Uterus (tissue), 4 donors: ENCODE measurements at places on chromosomes 11 and 22. TPM values are rescaled to one million over a fixed set of nuclear protein-coding genes. Genes with fewer than 3 reads are reported as not detected.

SCO2 gene
- 3.9 TPM for total RNA-seq

DNA sequence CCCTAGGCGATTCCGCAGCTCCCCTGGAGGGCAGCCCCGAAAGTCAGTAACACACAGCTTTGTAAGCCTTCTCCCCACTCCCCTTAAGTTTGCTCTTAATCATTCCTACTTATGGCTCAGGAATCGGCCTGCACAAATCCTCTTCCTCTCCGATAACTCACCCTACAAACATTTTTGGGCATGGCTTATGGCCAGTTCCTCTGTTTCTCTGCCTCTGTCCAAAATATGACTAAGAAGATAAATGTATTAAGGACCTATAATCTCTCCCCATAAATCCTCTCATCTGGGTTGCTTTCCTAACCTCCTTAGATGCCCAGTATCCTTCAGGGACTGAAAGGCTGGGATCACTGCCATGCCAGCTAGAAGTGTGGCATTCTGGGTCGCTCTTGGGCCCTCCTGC, 41.0 kb downstream of the PAMR1 start:
- H3K4me3 ChIP-seq = no peak overlapping the region
- no peaks in the 10 kb centered on the region for H3K4me1 ChIP-seq
- no peaks in the 10 kb centered on the region for H3K27me3 ChIP-seq
- H3K27ac ChIP-seq = no peak overlapping the region
- no peak for DNase-seq

DNA sequence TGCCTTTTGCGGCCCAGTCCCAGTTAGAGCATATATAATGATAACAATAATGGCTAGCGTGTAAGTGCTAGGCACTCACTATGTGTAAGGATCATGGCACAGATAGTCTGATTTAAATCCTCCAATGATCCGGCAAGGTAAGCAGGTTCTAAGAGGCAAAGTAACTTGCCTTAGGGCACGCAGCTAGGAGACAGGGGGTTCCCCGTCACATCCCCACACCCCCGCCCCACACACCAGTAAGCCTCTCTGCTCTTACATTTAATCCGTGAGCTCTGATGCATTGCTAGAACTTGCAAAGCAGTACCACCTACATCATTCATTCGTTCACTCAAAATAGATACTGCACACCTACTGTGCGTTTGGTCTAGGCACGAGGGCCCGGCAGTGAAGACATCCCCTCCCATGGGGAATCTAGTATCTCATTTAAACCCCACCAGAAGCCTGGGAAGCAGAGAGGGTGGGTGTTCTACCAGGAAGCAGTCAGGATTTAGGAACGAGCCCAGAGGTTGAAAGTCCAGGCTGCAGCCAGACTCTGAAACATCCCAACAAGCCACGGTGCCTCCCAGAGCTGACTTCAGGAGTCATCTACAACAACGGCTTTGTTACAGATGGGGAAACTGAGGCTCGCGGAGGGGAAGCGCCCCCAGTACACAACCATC, 20.6 kb downstream of the TMPRSS6 start:
- H3K4me1 ChIP-seq = no peaks in the 10 kb centered on the region
- DNase-seq = no peak
- no peak overlapping the region for H3K27ac ChIP-seq
- H3K4me3 ChIP-seq = no peak overlapping the region
- no peaks in the 10 kb centered on the region for H3K27me3 ChIP-seq
- H3K36me3 ChIP-seq = no peaks in the 10 kb centered on the region

DNA sequence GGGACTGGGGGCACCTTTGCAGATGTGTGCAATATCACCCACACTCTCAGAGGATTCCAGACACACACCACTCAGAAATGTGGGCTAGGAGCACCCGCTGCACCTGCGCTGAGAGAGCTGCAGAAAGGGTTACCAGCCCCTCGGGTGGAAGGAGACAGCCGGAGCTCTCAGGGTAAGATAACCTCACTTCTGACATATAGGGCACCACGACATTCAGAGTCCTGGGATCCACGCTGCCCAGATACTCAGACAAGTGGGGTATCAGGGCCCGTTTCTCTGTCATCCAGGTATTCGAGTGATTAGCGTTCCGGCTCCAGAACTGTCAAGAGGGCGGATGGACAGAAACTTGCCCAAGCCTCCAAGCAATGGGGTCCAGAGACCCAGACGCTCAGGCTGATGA, 6.2 kb upstream of the SYT8 start:
- no peaks in the 10 kb centered on the region for H3K4me1 ChIP-seq
- no peaks in the 10 kb centered on the region for H3K27me3 ChIP-seq
- no peak overlapping the region for H3K4me3 ChIP-seq
- no peak overlapping the region for H3K27ac ChIP-seq
- no peaks in the 10 kb centered on the region for H3K36me3 ChIP-seq

GRCh38 chr11:116874251-116874650, 36.8 kb upstream of the APOA1 start:
- H3K4me3 ChIP-seq = no peak overlapping the region
- no peaks in the 10 kb centered on the region for H3K36me3 ChIP-seq
- no peaks in the 10 kb centered on the region for H3K4me1 ChIP-seq
- DNase-seq = no peak

DNA sequence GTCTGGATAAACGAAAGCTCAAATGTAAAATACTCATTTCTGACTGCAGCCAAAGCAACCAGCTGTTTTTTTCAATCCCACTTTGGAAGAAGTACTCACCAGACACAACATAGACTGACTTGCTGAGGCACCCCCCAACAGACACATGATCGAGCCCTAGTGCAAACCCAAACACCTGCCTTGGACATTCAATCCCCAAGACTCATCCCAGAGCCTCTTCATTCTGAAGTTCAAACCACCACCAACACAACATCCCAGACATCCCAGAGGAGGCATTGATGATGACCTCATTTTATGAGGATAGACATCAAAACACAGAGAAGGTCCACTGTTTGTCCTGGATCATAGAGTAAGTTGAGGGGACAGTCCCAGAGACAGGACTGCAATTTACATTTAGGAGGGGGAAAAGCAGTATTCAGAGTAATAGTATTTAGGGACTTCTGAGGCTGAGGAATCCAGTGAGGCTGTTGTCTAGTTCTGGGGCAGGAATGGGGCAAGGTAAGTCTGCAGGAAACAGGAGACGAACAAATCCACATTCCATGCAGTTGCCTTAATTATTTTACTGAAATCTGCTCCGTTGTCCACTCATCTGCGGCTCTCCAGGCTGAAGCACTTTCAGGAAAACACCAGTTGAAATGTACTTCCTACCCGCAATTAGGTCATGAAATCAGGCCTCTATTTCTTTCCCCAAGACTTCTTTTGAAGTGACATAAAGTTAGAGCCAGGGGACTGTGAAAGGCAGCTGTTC, 54.8 kb downstream of the CLPB start:
- DNase-seq = no peak
- H3K4me1 ChIP-seq = no peaks in the 10 kb centered on the region
- H3K27ac ChIP-seq = no peak overlapping the region
- H3K4me3 ChIP-seq = no peak overlapping the region
- no peaks in the 10 kb centered on the region for H3K36me3 ChIP-seq
- H3K27me3 ChIP-seq = no peaks in the 10 kb centered on the region

DNA sequence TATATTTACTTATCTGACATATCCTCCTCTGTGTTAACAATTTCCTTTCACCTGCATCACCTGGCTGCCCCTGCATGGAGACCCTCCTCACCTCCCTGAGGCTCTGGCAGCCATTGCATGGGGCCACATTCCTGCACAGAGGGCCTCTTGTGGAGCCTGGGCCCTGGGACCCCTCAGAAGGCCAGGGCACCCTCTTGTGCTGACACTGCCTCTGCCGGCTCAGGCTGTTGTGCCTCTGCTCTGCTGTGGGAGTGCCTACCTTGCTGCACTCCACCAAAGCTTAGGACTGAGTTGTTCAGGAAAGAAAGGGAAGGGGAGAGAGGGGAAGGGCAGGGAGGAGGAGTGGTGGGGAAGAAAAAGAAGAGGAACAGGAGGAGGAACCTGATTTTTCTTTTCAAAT, 194.5 kb downstream of the ADAMTS15 start:
- DNase-seq = no peak
- H3K4me1 ChIP-seq = peaks cover 3% of the 10 kb centered on the region
- H3K36me3 ChIP-seq = no peaks in the 10 kb centered on the region
- H3K27ac ChIP-seq = no peak overlapping the region

DSCAML1 gene
- 4.1 TPM for total RNA-seq

GRCh38 chr11:117300773-117301172, 9.6 kb downstream of the BACE1-AS start:
- peaks cover 5% of the 10 kb centered on the region for H3K4me1 ChIP-seq
- peak; percentile 36 for DNase-seq
- no peaks in the 10 kb centered on the region for H3K36me3 ChIP-seq

DNA sequence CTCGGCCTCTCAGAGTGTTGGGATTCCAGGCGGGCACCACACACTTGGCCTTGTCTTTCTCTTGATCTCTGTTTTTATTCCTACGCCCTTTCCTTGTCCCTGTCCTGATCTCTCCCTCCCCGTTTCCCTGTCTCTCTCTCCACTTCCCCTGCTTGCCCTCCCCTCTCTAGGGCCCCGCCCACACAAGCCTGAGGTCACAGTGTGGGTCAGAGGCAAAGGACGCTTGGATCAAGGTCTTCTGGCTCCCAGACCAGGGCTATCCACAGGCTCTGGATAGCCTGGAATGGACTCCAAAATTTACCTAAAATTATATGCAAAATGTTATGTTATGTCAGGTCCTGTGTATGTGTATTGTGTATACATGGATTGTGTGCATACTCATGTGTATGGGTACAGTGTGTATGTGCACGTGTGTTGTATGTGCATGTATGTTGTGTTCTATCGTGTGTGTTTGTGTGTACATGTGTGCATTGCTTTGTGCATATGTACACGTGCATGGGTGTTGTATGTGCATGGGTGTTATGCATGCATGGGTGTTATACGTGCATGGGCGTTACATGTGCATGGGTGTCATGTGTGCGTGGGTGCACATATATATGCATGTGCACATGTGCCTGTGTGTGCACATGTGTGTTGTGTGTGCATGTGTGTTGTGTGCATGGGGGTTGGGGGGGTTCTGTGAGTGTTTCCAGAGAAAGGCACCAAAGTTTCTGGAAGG, 38.3 kb downstream of the TP53I11 start:
- no peak overlapping the region for H3K4me3 ChIP-seq
- DNase-seq = no peak
- H3K27me3 ChIP-seq = no peaks in the 10 kb centered on the region
- H3K27ac ChIP-seq = no peak overlapping the region

SEPTIN3 gene
- not detected for total RNA-seq

- H3K4me3 ChIP-seq = no peak overlapping the region
- no peaks in the 10 kb centered on the region for H3K4me1 ChIP-seq
- peak; percentile 47 for DNase-seq
Measured at GRCh38 chr11:10770626-10771254, 19.7 kb downstream of the CTR9 start.

GRCh38 chr22:38699784-38700183, 959 bp downstream of the JOSD1 start:
- peak overlapping the region; percentile 98 for H3K27ac ChIP-seq
- H3K4me1 ChIP-seq = peaks cover 22% of the 10 kb centered on the region
- peak overlapping the region; percentile 82 for H3K4me3 ChIP-seq
- no peaks in the 10 kb centered on the region for H3K36me3 ChIP-seq
- no peaks in the 10 kb centered on the region for H3K27me3 ChIP-seq

- no peaks in the 10 kb centered on the region for H3K27me3 ChIP-seq
- H3K27ac ChIP-seq = peak overlapping the region; percentile 96
- H3K36me3 ChIP-seq = no peaks in the 10 kb centered on the region
- H3K4me1 ChIP-seq = peaks cover 71% of the 10 kb centered on the region
- DNase-seq = peak; percentile 89
Measured at GRCh38 chr22:36365020-36365411, 22.8 kb downstream of the MYH9 start.

GRCh38 chr11:20178976-20179375, 18.7 kb upstream of the DBX1 start:
- no peaks in the 10 kb centered on the region for H3K4me1 ChIP-seq
- no peaks in the 10 kb centered on the region for H3K27me3 ChIP-seq
- no peak for DNase-seq
- H3K27ac ChIP-seq = no peak overlapping the region

NLRP6 gene
- not detected for total RNA-seq

DNA sequence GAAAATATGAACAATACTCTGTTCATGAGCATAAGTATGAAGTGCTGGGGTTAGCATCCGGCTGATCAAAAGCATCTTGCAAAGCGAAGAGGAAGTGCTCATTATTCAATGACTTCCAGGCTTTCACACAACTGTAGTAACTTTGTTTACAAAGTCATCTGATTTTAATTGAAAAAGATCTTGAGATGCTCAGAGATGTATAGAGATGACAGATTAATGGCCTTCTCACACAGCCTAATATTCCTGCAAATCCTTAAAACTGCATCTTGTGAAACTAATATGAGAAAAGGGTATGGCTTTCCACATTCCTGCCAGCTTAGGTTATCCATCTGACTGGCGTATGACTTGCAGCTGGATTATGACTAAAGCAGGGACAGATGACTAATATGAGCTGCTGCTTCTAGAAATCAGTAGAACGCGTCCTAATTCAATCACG, 125.4 kb downstream of the CASP12 start:
- H3K4me1 ChIP-seq = no peaks in the 10 kb centered on the region
- no peak for DNase-seq
- no peak overlapping the region for H3K4me3 ChIP-seq
- H3K27ac ChIP-seq = no peak overlapping the region
- H3K27me3 ChIP-seq = no peaks in the 10 kb centered on the region

LDHAL6A gene
- total RNA-seq = 0.28 TPM

GRCh38 chr11:67631411-67631810, 1.7 kb upstream of the NUDT8 start:
- no peak overlapping the region for H3K27ac ChIP-seq
- no peaks in the 10 kb centered on the region for H3K27me3 ChIP-seq
- peaks cover 5% of the 10 kb centered on the region for H3K4me1 ChIP-seq
- DNase-seq = peak; percentile 28

DNA sequence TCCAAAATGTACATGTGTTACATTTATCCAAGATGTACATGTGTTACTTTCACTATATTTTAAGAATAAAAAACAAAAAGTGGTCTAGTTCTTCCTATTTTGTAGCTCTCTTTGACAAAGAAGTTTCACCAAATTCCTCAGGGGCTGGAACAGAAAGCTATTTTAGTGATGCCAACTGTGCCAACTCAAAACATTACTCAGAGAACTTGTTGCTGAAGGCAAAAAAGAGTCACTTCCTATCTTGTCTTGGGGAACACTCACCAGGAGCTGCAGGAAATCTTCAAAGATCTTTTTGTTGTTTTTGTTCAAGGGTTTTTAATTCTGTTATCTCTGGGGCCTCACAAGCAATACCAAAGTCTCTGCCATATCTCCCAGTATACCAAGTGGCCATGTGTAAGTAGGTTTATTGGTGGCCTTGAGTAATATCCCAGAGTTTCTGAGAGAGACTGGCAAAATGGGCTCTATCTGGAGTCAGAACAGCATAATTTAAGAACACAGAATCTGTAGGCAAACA, 13.6 kb upstream of the EED start:
- H3K4me1 ChIP-seq = no peaks in the 10 kb centered on the region
- H3K27ac ChIP-seq = no peak overlapping the region
- DNase-seq = no peak
- no peak overlapping the region for H3K4me3 ChIP-seq
- no peaks in the 10 kb centered on the region for H3K36me3 ChIP-seq
